ENCODE measurements at places on chromosomes 16 and 17.

DNA sequence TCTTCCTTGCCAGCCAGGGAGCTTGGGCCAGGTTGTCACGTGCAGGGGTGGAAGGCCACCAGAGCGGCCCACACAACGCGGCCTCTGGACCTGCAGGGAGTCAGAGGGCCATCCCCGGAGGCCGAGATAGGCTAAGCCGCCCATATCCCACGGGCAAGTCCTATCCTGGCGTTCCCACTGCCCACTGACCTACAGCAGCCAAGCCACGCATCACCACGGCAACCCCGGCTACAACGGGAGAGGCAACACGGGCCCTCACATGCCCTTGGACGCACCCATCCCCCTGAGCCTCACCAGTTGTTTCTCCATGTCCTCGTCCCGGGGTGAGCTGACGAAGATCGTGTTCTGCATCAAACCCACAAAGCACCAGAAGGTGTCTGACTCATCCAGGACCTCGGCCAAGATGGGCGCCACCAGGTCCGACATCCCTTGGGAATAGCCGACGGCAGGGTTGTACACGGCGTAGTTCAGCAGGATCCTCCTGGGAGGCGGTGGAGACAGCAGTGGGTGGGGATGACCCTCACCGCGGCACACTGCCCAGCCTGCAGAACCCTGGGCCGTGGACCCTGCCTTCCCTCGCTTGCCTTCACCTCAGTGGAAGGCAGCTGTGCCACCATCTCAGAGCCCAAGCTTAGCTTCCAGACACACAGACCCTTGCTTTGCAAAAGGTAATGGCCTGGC, 88.2 kb downstream of the TBC1D16 start:
- DNase-seq: no peak

DNA sequence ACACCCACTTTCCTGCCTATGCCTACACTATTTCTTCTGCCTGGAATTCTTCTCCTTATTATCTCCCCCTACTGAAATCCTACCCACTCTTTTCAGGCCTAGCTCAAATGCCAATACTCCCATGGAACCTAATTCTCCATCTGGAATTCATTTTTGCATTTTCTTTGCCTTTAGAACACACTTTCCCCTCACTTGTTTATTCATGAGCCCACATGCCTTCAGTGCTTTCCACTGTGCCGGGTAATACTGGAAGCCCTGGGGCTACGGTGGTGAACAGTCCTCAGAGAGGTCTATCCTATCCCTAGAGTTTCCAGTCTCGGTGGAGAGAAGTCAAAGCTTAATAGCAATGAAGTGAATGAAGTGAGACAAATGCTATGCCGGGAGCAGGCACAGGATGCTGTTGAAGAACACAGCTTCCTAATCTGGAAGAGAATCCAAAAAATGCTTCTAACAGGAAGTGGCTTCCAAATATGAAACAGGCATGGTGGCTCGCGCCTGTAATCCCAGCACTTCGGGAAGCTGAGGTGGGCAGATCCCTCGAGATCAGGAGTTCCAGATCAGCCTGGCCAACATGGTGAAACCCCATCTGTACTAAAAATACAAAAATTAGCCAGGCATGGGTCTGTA, 322.4 kb downstream of the GRIN2A start:
- DNase-seq: no peak

GRCh38 chr17:33019161-33019890, 27.7 kb downstream of the SPACA3 start:
- no peak for DNase-seq

GRCh38 chr17:8488901-8489300, 53.2 kb downstream of the NDEL1 start:
- no peak for DNase-seq

- no peak for DNase-seq
Observed at GRCh38 chr17:57808882-57809281, 41.0 kb downstream of the MRPS23 start.

DNA sequence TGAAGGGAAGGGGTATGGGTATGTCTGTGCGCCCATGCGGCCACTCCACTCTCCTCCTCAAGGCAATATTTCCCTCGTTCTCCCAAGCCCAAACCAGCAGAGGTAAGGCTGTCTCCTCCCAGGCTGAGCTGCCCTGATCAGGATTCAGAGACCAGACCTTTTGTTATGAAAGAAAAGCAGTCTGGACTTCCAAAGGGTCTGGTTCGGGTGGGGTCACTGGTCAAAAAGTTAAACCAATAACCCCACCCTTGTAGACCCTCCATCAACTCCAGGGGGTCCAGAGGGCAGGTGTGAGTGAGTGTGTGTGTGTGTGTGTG, 5.7 kb upstream of the DLX4 start:
- DNase-seq: no peak

Measured in activated CD4-positive, alpha-beta T cell treated with anti-CD3 and anti-CD28 coated beads, Interleukin-2, amount 50 U/mL, for 4 hours (primary cell).